ENCODE measurements at places on chromosomes 1 and 21.

- DNase-seq = peak; percentile 100
Observed at GRCh38 chr1:39410915-39411436, 80.5 kb upstream of the BMP8A start.

- DNase-seq = no peak
Observed at GRCh38 chr1:24275510-24275909, 43.6 kb upstream of the GRHL3 start.

DNA sequence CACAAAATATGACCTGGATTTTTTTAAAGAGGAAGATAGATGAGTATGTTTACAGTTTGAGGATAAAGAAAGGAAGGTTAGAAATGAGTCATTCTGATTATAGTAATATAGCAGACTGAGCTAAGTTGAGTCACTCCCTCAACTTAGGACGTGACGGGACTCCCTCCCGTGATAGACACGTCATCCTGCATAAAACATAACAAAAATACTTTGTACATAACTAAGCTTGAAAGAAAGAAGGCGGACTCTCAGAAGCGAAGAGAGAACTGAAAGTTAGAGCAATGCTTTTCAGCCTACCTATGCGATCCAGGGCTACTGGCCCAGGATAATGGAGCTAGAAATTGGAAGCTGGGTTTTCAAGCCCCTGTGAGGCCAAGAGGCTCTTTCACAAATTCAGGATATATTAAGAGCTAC is 53.0 kb upstream of the DESI2 start:
- no peak for DNase-seq

DNA sequence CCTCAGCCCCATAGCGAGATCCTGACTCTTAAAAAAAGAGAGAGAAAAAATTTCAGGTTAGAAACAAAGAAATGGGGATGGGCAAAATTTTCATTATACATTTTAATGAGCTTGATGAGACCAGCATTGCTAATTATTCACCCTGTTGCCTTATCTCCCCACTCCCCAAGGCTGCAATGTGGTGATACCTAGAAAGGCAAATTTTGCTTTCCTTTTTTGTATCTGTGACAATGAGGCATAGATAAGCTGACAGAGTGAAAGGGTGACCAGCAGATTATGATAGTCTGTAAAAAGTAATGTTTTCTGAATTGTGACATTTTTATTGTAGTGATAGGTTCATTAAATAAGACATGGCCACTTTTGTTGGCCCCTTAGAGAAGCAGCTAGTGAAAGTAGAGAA is 12.9 kb downstream of the SRRM1 start:
- DNase-seq = no peak

DNA sequence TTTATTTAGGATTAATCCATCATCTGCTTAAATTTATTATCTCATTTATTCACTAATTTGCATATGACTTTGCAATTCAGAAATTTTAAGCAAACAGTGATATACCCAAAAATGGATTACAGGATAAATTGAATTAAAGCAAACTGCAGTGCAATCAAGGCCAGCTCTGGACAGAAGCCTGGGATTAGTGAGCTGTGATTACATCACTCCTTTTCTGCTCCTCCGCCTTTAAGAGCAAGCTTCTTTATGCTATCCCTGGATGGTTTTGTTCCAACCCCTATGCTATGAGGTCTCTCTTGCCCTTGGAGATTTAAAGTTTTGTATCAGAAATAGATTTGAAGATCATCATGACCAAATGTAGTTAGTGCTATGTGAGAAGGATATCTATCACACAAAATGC is 32.6 kb downstream of the GPR52 start:
- no peak for DNase-seq

DNA sequence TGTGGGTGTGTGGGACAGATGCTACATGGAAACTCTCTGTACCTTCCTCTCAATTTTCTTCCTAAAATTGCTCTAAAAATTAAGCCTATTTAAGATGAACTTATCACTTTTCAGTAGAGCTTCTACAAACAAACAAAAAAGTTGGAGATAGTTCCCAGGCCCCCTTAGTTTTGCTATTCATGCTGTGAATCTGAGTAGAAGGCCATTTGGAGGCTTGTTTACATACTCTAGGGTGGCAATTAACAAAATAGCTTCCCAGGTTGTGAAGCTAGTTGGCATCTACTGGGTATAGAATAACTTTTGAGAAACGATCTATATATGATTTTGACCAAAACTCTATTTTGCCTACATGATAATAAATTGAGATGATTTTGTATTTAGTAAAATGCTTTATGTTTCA is 541.4 kb upstream of the B3GALT2 start:
- DNase-seq = no peak

DNA sequence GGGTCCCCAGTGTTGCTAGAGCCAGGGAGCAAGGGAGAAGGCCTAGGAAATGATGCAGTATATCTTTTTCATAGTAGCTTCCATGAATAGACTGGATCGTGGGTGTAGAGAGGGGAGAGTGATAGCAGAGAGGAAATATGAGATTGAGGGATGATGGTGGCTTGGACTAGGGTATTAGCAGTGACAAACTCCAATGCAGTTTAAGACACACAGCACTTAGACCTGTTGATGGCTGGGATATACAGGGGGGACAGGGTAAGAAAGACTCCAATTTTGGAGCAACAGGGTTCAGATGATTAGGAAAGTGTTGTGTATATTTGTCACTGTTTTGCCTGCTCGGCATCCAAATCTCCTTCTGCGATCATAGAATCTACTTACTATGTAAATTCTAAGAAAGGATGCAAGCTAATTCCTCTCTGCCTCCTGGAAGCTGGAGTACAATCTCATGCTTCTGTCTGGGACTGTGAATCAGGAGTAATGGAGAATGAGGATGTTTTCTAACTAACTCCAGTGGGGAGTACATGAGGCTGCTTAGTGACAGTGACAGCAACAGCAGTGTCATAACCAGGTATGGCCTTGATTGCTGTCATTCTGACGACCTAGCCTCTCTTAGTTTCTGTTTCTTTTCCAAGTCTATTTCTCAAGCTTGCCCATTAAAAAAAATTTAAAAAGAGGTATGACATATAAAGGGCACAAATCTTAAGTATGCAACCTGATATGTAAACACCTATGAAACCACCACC is 47.5 kb downstream of the SYDE2 start:
- DNase-seq = no peak

- no peak for DNase-seq
Observed at GRCh38 chr1:148362626-148363438, 120.3 kb downstream of the PPIAL4G start.

DNA sequence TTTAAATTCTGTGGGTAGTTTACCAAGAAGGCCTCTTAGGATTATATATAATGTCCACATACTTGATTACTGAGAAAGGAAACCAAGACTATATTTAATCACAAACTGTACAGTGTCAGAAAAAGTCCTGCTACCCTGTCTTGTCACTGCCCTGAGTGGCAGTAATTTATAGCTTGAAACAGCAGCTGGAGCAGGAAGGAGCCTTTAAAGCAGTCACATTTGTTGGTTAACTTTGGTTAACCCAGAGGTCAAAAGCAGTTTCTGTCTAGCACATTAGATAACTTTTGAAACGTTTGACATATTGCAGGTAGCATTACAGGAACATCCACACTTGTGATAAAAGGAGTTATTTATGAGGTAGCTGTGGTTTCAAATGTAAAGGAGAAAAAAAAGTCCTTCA is 161.7 kb downstream of the ROR1 start:
- DNase-seq = no peak

- DNase-seq = no peak
Observed at GRCh38 chr1:165137551-165138316, 218.8 kb downstream of the LMX1A start.

DNA sequence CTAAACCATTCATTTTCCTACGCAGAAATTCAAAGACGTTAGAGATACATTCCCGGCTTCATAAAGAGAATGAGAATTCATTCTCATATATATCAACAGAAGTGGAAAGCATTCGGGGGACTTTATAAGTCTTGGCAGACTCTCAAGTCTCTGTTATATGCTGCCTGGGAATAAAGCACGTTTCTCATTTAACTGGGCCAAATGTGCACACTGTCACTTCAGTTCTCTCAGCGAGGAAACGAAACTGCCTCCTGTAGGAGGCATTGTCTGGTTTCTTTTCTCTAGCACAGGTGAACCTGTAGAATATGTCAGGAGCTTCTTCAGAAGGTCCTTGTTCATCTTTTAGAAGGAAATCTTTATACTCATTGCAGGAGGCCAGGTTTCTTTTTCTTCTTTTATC is 367.6 kb downstream of the PTBP2 start:
- no peak for DNase-seq

DNA sequence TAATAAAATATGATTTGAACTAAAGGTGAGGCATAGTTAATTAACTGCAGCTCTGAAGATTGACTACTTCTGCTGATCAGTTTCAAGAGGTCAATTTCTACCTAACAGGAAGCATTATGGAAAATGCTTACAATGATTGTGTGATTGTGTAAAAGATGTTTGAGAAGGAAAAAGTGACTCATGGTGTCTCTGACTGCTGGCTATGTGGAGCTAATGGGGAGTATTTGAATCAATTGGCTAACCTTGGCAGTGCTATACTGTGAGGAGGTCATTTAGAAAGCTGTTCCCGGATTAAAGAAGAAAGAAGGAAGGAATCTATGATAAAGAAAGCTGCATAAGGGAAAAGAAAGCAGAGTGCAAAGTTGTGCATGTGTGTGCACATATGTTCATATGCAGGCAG is 376.5 kb downstream of the ADGRL2 start:
- DNase-seq = no peak

GRCh38 chr1:192601143-192601542 is 25.6 kb downstream of the RGS1 start:
- DNase-seq = no peak

DNA sequence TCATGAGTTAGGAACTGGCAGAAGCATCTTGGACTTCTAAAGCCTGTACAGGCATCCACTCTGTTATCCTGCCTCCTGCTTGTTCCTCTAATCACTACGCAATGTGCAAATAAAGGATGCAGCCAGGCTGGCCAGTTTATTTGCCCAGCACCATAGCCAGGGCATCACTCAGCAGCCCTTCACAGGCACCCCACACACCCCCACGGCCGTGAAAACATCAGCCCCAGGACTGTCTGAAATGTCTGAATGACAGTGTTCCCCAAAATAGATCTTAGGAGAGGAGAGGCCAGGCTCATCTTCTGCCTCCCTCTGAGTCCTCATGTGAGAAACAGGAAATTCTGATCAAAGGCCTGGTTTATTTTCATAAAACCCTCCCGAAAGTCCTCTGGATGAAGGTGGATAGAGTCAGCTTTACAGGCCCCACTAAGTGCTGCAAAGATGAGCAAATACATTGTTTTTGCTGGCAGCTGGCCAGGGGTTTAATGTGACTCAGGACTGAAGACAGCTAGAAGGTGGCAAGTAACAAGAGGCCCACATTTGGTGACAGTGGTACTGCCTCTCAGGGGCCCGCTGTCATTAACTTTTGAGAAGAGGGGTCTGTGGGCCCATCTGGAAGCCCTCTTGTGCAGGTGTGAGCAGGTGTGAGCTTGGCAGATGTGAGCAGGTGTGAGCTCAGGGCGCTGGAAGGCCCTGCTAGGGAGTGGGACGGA is 32.9 kb downstream of the GRHL3 start:
- no peak for DNase-seq

DNA sequence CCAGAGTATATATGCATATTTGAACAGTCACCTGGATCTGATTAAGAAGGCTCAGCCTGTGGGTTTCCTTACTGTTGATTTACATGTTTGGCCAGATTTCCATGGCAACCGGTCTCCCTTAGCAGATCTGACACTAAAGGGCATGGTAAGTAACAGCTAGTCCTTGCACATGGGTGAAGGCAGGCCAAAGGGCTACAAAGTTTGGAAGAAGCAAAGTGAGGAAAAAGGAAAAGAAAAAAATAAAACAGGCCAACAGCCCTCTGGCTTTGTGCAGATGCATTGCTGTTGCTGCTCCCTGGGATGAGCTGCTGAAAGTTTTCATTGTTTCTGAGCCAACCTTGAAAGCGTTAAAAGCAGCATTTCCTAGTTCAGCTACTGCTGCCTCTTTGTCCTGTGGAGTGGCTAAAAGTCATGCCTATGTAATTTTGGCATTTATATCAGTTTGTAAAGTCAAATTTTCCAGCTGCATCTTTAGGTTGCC is 176.5 kb upstream of the HOOK1 start:
- DNase-seq = no peak

DNA sequence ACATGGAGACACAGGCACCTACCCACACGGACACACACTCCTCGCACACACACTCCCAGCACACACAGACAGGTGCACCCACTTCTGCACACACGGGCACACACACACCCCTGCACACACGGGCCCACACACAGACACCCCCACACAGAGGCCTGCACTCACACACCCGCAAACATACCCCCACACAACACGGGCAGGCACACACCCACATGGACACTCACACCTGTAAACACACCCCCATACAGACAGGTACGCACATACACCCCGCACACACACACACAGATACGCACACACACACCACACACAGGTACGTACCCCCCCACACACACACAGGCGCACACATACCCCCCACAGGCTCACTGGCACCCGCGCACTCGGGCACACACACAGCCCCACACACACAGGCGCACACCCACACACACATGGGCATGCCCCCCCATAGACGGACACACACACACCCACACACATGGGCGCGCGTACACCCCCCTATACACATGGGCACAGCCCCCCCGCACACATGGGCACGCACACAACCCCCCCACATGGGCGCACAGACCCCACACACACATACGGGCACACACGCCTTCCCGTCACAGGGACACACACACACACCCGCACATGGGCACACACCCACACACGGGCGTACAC is 6.1 kb downstream of the ATAD3A start:
- no peak for DNase-seq

DNA sequence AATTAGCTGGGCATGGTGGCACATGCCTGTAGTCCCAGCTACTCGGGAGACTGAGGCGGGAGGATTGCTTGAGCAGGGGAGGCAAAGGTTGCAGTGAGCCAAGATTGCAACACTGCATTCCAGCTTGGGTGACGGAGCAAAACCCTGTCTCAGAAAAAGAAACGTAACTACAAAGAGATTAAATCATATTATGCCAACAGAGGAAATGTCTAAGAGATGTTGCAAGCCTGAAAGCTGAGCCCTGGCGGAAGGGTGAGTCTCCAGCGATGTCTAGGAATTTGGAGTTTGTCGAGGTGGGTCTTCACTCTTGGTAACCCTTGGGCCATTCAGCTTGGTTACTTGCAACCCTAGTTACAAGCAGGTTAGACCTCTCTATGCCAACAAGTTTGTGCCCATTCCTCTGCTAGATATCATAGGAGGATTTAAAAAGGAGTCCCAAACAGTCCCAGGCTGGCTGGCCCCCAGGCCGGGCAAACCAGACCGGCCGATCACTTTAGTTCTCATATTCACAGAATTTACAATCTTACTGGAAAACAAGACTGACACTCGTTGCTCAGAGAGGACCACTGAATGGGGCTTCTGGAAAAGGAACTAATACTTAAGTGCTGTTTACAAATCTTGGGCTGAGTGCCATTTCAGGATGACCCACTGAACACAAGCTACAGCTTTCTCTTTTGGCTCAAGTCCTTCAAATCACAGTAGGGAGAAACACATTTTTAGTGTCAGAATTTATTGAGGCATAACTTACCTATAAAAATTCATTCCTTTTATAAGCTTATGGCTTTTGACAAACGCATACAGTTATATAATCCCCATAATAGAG is 27.1 kb downstream of the SLC30A1 start:
- DNase-seq = no peak

Data from NCI-H2107 (cell line).